Vagina (tissue), 2 donors: ENCODE measurements at places on chromosomes 12 and 14.

DNA sequence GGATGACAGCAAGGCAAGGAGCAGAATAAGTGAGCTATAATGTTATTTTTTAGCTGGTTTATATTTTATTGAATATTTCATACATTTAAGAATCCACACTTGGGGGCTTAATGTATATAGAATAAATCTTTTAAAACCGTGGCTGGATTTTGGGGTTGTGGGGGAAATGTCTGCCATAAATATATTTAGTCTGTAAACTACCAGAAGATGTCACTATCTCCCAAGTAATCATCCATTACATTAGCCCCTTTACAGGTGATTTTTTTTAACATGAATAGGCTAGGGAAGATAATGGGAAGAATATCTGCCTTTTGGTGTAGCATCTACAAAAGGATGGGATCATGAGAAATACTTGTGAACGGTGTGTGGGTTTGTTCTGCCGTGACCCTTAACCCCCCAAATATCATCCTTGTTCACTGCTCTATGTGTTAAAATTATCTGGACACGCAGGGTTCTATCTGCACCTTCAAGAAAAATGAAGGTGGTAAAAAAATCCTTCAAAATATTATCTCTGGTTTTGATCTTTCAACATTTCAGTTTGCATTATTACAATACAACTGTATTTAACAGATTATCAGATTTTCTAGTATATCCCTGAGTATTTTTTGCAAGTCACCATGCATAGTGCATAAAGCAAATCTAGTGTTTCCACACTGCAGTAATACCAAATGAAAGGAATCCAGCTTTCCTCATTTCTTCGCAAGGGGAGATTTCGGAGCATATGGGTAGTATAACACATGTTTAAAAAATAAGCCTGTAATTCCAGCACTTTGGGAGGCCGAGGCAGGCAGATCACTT is 8.0 kb upstream of the SLC17A8 start:
- no peak for DNase-seq

- DNase-seq = no peak
These were observed 64.5 kb downstream of the KCNA1 start for GRCh38 chr12:4974217-4974616.

- no peak for DNase-seq
These were observed 136.8 kb upstream of the PTPRB start for GRCh38 chr12:70774055-70774454.

DNA sequence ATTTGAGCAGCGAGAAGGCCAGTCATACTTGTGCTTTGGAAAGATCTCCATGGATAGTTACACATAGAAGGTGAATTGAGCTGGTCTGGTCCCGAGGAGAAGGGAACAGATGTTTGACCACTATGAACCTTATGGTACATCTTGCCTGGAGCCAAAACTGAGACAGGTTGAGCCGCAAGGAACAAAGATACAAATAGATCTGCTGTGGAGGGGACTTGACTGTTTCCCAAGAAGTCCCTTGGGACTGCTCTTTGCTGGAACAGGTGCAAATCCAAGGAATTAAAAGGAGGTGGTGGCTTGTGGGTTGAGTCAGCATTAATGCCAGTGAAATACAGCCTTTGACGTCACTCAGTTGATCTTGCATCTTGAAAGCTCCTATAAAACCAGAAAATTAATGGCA is 68.8 kb upstream of the PRIMA1 start:
- DNase-seq = no peak

- no peak for DNase-seq
These were observed 8.9 kb downstream of the FOXA1 start for GRCh38 chr14:37585971-37586796.

DNA sequence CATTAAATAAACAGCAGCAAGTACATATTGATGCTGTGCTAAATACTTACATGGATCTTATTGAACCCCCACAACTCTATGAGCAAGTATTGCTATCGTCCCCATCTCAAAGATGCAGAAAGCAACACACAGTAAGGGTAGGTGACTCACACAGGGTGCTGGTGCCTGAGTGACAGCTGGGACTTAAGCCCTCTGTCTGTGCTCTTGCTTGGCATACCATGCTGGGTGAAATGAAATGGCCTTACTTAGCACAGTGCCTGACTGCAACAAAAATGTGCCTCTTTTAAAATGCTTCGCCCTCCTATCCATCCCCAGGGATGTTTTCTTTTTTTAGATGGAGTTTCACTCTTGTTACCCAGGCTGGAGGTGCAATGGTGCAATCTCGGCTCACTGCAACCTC is 788 bp downstream of the TEX52 start:
- no peak for DNase-seq

DNA sequence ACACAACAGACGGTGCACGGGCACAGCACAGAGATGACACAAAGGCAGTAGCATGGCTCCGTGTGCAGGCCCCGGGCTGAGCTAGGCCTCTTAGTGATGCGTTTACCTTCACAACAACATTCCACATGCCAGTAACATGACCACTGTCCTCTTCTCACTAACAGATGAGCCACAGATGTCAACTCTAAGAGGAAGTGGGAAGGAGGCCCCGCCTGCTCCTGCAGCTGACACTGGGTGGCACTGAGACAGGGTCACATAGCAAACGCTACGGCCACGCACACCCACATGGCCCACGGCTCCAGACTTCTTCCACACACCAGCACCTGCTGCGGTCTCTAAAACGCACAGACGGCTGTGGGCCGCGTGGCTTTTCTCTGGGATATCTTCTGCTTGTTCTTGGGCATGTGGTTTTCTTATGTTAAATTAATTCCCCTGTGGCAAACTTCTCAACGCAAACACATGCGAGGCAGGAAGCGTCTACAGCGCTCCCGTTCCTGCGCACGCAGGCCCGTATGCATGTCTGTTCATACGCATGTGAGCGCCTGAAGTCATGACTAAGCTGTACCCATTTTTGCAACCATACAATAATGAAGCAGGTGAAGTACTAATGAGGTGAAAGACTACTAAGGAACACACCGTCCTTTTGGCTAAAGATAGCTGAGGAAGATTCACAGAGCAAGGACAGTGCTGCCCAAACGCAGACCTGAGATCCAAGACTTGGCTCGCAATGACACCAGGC is 26.8 kb downstream of the AMN start:
- no peak for DNase-seq

- no peak for DNase-seq
These were observed 100.3 kb downstream of the SLCO1A2 start for GRCh38 chr12:21234395-21234794.

GRCh38 chr14:67941456-67942018 is 122.0 kb downstream of the RAD51B start:
- no peak for DNase-seq
